ENCODE measurements at places on chromosomes 5 and 9.

- DNase-seq = no peak
These were observed 21.7 kb downstream of the TCF7 start for GRCh38 chr5:134136221-134136631.

- no peak for DNase-seq
These were observed 1020.4 kb downstream of the CDH18 start for GRCh38 chr5:18967637-18968036.

GRCh38 chr5:14861123-14861765, 10.3 kb downstream of the ANKH start:
- DNase-seq = no peak

- DNase-seq = no peak
These were observed 381.0 kb upstream of the IRX4 start for GRCh38 chr5:2263763-2264162.

GRCh38 chr5:174501461-174502069, 222.8 kb upstream of the MSX2 start:
- no peak for DNase-seq

DNA sequence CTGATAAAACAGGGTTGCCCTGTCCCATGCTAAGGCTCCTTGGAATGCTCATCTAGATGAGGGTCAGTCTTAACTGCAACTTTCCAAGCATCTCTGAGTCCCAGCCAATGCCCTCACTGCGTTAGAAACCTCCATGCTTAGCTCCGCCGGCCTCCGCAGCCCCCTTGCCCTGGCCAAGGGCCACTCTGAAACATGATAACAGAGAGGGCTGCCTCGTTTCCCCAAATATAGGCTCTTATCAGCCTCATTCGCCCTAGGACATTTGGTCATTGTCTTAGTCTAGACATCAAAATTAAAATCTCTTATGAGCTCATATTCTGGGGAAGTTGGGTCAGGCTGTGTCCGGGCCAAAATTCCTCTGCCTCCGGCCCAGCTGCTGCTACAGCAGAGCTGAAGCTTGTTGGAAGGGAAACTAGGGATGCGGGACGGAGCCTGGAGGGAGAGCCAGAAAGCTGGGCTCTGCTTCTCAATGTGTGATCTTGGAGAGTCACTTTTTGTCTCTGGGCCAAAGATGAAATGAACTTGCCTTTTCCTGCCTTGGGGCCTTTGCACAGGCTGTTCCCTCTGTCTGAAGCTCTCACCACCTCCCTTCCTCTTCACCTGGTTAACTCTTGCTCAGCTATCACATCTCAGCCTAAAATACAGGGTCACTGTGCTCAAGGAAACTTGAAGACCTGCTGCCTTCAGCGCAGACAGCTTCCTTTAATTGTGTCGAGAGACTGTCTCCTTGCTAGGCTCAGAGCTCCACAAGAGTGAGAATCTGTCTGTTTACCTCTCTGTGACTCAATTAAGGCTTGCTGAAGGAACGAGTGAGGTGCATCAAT, 191.3 kb downstream of the RGS3 start:
- DNase-seq = no peak

GRCh38 chr5:579746-580366, 32.3 kb upstream of the CEP72 start:
- no peak for DNase-seq

DNA sequence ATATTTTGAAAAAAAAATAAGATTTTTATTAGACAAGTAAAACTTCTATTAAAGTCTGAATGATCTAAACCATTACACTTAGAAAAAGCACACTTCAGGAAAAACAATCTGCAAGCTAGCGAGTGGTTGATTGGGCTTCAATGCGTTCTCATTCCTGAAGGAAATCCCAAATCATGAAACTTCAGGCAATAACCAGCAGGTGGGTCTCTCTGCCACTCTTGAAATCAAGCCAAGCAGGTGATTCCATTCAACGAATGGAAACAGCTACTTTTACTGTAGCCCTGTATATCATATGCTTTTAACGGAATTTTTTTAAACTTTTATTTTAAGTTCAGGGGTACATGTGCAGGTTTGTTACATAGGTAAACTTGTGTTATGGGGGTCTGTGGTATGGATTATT, 234.5 kb upstream of the TRPM3 start:
- no peak for DNase-seq

GRCh38 chr9:136515276-136515675, 30.6 kb downstream of the NOTCH1 start:
- no peak for DNase-seq

DNA sequence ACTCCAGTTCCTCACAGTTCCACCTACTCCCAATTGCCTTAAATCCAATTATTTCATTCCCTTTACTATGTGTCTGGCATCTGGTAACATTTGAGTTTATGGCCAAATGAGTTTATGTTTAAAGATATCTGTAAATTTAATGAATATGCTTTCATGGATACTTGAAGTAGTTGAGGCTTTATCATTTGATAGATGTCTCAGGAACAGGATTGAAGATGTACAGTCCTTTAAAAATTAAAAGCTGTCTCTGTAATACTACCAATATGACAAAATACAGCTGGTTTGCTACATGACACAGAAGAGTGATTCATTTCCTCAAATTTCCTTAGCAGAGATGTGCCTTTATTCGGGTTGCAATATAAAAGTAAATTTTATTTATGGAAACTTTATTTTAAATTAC, 2326.0 kb upstream of the ACO1 start:
- DNase-seq = no peak

DNA sequence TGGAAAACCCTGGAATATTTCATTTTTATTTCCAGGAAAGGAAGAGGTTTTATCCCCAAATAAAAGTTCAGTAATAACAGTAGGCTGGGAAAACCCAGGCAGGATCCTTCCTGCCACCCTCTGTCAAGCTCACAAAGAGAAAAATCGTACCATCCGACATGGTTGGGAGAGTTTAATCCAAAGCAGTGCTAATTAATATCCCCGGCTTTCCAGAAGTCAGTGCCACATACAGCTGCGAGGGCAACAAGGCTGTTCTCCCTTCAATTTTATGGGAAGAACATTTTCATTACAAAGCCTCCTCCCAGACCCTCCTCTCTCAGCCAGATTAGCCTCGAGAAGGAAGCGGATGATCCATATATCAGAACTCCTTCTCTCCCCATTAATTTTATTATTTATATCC, 95.5 kb downstream of the PAX5 start:
- DNase-seq = no peak

DNA sequence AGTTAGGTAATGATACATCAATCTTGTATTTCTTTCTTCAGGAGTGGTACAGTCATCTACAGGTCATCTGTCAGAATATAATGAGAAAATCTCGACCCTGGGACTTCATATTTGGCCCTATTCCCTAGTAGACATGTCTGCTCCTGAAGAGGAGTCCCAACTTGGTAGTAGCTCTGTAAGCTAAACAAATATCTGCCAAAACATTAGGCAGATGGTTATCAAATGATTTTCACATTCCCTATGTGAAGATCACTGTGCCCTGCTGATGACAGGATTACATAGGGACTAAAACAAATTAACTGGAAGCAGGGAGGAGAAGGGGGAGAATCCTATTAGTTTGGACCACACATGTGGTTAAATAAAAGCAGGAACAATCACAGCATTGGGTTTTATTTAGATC, 138.6 kb upstream of the NFIB start:
- DNase-seq = no peak

- no peak for DNase-seq
These were observed 17.4 kb upstream of the DMRT3 start for GRCh38 chr9:959105-959504.

DNA sequence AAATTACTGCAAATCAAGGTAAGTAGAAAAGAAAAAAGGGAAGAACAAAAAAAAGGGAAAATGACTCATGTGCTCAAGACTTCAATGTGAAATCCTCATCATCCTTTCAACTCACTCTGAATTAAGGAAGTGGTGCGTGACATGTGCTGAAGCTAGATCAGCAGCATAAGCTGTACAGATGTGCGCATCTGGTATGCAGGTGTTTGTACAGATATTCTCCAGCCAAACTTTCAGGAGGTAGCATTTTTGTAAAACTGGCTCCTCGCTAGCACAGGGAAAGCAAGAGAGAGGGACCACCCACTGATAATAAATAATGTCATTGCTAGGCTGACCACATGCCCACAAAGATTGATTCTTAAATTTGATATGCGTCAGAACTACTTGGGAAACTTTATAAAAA, 253.9 kb upstream of the RGMB start:
- DNase-seq = no peak

DNA sequence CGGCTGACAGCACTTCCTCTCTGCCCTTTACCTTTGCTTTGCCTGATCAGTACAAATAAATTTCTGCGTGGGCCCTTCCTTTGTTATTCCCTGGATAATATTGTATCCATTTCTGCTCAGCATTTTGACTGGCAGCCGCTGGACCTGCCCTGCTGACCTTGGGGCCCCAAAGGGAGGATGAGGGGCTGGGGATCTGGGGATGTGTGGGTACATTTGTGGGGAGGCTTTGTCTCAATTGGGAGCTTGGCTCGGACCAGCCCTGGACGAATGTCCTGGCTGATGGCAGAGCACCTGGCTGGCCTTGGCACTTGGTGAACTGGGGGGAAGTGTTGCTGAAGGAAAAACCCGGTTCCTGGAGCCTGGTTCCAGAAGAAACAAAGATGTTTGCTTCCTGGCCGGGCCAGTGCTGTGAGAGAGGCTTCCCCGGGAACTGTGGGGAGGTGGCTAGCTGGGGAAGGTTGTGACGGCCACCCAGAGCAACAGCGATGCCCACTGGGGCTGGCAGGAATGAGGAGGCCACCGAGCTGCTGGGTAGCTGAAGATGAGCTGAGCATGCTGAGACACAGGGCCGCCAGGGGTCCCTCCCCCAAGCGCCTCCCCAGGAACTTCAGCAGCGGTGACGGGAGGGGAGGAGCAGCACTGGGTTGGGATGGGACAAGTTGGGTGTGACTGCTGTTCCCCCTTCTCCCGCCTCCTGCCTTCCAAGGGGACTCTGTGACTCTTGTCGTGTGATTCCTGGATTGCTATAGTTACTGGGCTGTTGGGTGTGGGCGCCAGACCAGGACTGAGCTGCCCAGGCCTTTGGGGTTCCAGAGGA, 8.4 kb downstream of the LMX1B start:
- no peak for DNase-seq

DNA sequence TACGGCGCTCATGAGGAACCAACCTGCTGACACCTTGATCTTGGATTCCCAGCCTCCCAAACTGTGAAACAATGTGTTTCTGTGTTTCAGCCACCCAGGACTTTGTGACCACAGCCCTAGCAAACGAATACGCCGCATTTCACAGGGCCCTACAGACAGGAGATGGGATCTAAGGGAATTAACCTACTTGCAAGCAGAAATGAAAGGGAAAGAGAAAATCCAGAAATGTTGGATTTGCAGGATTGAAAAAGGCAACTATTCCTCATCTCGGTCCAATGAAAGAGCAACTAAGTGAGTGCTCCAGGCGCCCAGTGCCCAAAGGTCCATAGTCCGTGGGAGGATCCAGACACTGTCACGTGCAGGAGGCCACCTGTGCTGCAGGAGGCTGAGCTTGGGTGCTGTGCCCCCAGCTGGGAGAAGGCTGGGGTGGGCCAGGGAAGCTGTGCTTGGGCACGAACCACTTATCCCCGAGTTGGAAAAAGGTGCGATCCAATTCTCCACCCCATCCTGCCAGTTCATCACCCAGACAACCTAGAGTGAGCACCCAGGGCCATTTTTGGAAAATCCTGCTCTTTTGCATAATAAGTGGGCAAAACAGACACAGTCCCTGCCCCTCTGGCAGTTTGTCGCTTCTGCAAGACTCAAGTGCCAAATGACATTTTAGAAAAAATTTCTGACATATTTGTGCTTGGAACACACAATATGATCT, 177.9 kb downstream of the C9orf50 start:
- no peak for DNase-seq

DNA sequence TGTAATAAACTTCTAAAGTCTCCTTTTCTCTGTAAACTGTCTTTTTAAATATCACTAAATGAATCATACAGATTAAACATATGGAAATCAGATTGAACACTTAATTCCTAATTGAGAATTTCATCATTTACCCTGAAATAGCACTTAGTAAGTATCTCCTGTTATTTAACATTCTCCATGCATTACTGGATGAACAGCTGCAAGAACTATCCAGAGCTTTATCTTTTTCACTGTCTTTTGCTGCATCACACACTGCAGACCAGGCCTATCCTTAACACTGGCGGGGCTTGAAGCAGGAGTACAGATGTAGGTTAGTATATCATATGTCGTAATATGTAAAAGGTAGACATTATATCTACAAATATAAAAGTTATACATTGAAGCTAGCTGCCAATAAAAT, 108.7 kb upstream of the EFNA5 start:
- no peak for DNase-seq

- DNase-seq = no peak
These were observed 1241.5 kb upstream of the WWC1 start for GRCh38 chr5:167049771-167050567.

GRCh38 chr5:68911840-68912690, 181.7 kb upstream of the SLC30A5 start:
- DNase-seq = no peak

Data from stimulated activated CD8-positive, alpha-beta memory T cell treated with anti-CD3 and anti-CD28 coated beads, Interleukin-4, amount 100 ng/mL, for 1 hour (primary cell).